Cortex of kidney (tissue), 1 donor: ENCODE measurements at places on chromosomes 7 and 10.

- no peak for DNase-seq
Measured at GRCh38 chr7:25124465-25125136, 459 bp downstream of the CYCS start.

- no peak for DNase-seq
Measured at GRCh38 chr10:8103543-8103942, 49.1 kb downstream of the GATA3 start.

- no peak for DNase-seq
Measured at GRCh38 chr10:29622382-29622922, 12.3 kb downstream of the SVIL start.

GRCh38 chr10:89659143-89660131 is 14.4 kb upstream of the PANK1 start:
- DNase-seq = no peak

- no peak for DNase-seq
Measured at GRCh38 chr7:19377611-19378344, 232.6 kb upstream of the FERD3L start.

GRCh38 chr10:117442944-117443685 is 67.9 kb upstream of the PDZD8 start:
- no peak for DNase-seq

DNA sequence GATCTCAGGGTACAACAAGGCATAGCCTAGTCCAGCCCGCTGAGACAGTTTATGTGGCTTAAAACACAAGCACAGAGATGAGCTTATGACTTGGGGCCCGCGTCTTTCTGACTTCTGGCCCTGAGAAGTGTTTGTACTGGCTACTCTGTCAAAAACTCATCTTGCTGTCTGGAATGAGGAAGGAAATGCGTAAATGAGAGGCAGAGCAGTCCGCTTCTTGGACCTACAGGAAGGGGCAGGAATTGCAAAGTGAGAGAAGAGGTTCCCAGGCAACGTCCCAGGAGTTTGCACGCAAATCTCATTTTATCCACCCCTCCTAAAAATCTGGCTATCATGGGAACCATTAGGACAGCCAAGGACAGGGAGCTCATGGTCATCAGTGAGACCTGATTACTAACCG is 5.5 kb downstream of the ANXA11 start:
- no peak for DNase-seq
